Midbrain (tissue), 1 donor: ENCODE measurements at places on chromosomes 7 and 10.

- DNase-seq: no peak
Observed at GRCh38 chr10:76149602-76150138, 718.2 kb downstream of the LRMDA start.

GRCh38 chr10:113458451-113458850, 94.4 kb upstream of the HABP2 start:
- no peak for DNase-seq

DNA sequence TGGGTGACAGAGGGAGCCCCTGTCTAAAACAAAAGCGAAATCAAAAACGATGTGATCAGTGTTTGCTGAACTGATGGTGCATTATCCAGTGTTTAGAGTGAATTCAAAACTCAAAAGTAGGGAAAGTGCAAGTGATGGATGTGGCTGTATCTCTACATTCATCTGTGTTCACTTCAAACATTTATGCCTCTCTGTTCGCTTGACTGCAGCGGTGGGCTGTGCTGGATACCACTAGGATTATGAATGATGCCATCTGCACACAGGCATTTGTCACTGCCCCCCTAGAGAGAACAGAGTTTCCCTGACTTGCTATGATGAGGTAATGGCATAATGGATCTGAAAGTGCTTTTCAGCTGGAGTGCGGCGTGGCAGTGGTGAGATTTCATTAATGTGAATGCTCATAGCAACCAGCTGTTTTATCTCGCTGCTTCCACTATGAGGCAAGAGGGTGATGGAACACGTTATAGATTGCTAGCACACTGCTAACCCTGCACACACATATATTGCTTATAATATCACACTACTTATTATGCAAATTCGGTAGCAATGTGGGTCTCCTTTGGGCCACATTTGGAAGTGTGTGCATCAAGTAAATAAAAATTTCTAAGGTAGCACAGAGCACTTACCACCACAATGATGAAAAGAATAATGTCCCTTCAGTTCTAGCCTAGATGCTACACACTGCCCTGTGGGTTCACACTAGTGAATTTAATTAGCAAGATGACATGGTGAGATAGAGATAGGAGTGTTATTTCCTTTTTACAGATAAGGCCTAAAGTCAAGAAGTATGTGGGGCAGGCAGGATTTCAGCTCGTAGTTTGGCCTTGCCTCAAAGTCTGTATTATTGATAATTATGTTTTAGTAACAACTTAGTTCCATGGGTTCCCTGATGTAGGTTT, 164.7 kb downstream of the CAMK1D start:
- no peak for DNase-seq

DNA sequence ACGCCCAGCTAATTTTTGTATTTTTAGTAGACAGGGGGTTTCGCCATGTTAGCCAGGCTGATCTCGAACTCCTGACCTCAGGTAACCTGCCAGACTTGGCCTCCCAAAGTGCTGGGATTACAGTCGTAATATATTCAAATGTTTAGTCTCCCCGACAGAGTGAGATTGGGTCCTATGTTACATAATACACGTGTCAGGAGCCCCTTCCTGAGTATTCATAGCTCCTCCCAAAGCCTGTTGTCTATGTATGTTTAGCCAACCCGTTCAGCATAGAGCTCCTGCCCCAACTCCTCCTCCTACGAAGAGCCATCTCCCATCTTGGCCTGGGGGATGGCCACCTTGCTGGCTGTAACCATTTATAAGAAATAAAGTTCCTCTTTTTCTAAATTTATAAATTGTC, 2.7 kb upstream of the PPP2R2D start:
- no peak for DNase-seq

DNA sequence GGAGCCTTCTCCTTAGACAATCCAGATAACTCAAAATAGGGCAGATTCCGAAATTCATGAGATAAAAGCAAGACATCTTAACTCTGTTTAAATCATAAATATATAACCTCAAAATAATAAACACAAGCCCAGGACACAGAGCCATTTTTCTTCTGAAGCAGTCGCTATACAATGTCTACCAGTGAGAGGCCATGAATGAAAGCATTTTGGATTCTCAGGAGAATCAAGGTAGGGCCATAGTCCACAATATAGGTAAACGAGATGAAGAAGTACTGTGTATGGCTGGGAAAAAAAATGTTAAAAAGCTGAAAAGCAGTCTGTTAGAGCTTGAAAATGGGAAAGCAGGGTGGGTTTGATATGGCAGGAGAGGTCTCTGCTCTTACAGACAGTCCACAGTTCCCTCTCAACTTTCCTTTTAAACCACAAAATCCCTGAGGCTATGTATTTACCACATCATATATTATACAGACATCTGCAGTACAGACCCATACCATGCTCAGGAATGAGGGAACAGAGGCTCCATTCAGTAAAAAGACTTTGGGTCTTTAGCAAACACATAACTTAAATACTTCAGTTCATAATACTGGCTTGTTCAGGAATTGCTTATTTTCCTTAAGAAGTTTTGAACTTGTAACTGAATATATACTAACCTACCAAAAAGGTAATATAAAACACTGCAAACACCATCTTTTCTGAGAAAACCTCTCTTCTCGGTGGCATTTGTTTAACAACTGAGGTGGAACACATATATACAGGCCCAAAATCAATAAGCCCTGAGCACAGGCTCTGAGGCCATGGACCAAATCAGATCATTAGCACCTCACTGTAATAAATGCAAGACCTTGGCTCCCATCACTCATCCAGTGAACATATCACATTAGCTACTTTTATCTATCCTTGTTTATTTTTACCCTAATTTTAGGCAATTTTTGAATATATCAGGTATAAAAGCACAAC, 109.3 kb downstream of the SORBS1 start:
- no peak for DNase-seq

GRCh38 chr10:25696013-25696708, 237.9 kb upstream of the MYO3A start:
- DNase-seq: no peak
